DMS153 (cell line): ENCODE measurements at places on chromosomes 2 and 18.

DNA sequence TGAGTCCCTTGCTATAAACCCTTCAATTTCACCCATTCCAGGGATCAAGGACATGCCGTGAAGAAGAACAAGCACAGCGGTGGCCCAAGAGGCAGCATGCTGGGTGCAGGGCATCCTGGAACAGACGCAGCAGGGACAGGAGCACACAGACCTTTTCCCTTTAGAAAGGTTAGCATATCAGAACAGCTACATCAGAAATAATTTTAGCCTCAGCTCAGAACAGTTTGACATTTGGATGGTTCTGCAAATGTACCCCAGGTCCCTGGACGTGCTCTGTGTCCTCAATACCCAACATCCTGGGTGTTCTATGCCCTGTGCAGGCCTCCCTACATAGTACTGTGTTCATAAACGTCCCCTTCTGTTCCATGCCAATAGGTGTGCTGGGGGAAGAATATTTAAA is 80.4 kb downstream of the MYOM1 start:
- no peak for DNase-seq

GRCh38 chr18:49481317-49481716 is 5.7 kb downstream of the C18orf32 start:
- DNase-seq, result no peak

- DNase-seq, result no peak
Measured at GRCh38 chr18:50857694-50858093, 21.2 kb upstream of the ME2 start.

DNA sequence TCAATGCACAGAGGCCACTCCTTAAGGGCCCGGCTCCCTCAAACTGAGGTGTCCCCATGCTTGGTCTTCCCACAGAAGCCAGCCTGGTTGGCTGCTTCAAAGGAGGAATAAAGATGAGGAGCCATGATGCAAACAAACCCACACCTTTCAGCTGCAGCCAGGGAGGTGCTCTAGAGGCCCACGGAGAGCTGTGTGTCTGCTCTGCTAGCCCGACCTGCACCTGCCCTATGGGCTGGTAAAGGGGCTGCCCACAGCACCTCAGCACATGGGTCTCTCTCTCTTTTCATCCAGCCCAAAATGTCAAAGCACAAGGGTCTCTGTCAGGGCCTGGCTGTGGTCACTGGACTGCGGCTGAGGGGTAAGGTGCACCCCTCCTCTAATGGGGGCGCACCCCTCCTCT is 132.1 kb downstream of the MSH2 start:
- no peak for DNase-seq

DNA sequence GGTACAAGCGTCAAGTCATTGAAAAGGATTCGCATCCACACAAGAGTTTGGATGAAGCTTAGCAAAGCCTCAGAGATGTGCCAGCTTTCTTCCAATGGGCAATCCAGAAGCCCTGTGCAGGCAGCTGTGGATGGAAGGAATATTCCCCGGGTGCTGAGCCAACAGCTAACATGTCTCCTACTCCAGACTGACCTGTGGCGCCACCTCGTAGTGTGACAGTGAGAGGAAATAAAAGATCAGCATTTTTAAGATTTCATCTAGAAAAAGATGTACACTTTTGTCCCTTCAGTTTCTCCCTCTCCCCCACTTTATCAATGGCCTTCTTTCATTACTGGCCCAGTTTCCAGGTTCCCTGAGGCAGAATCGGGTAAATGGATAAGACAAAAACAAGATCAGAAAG is 48.9 kb upstream of the SPATS2L start:
- DNase-seq, result no peak

GRCh38 chr2:55047677-55048299 is 2.5 kb downstream of the RTN4 start:
- no peak for DNase-seq

DNA sequence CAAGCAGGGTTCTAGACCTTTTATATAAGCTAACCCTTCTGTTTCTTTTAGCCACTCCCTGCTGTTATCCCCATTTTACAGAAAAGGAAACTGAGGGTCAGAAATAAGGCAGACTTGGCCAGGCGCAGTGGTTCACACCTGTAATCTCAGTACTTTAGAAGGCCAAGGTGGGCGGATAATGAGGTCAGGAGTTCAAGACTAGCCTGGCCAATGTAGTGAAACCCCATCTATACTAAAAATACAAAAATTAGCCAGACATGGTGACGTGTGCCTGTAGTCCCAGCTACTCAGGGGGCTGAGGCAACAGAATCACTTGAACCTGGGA is 14.3 kb downstream of the RUFY4 start:
- DNase-seq, result no peak

GRCh38 chr2:239116456-239117246 is 268.8 kb downstream of the TWIST2 start:
- no peak for DNase-seq

GRCh38 chr2:55119711-55120487 is 69.6 kb upstream of the RTN4 start:
- peak; percentile 28 for DNase-seq

DNA sequence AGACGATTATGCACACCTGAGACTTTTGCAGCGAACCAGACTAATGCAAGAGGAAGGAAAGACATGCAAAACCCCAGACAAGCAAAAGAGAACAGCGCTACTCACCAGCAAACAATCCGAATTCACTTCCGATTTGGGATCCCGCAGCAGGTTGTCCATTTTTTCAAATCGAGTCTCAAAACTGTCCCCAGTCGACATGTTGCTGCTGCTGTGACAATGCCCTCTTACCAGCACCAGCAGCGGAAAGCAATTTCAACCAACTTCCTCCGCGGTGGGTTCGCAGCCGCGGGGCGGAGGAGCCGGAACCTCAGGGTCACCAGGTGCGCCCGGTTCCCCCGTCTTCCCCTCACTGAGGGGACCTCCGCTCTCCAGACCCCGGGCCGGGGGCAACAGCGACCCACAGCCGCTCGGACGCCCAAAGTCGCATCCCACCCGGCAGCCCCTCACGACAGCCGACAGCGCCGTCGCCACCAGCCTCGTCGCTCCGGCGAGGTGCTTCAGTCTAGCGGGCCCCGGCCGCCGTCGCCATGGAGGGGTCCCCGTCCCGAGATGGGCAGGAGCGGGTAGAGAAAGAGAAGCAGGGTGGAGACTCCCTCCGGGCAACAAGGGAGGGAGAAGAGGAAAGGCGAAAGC is 784 bp downstream of the ROCK1 start:
- DNase-seq, result no peak

- no peak for DNase-seq
Measured at GRCh38 chr2:70433315-70433714, 120.3 kb downstream of the TGFA start.

GRCh38 chr2:188306271-188306670 is 14.6 kb downstream of the GULP1 start:
- no peak for DNase-seq

DNA sequence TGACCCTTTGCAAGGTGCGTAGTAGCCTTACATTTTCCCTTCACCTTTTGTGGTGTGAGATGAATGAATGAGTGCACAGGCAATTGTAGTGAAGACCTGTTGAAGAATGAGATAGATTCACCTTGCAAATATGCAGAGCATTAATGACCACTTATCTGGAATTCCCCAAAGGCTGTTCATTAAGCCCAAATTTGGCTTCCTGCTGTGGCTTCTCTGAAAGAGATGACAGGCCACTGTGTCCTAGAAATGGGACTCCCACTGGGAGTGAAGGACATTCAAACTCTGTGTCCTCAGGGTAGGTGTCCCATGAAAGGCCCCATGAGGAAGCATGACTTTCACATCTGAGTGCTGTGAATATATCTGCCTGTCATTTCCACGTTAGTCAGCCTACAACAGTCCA is 1821.8 kb upstream of the PIK3C3 start:
- no peak for DNase-seq

DNA sequence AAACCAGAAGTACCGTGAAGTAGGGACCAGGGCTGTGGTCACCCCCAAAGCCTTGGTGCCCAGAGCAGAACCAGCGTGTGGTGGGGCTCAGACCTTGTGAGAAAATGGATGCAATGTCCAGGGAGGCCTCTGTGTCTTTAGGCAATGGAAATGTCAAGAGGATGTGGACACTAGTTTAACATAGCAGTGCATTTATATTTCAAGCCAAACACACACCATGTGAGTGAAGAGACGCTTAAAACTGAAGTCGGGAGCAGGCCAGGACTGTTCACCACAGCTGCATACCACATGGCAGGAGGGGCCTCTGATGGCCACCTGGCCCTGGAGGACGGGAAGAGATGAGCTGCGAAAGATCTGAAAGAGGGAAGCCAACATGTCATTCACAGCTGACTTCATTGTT is 87.3 kb upstream of the LDLRAD4 start:
- no peak for DNase-seq

DNA sequence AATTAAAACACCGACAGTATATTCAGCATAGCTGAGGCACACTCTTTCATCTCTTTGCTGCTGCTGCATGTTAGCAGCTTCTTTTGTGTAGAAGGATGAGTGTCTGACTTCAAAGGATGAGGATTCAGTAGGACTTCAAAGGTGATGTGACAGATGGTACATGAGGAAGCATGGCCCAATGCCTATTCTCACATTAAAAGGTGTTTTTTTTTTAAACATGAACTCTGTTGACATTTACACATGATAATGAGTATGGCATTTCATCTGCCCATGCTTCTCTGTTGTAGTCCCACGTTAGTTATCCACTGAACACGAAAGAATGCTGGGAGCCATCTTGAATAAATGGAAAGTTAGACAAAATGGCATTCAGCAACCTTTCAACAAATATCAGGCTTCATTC is 1950.8 kb upstream of the PIK3C3 start:
- peak; percentile 18 for DNase-seq
